ENCODE measurements at places on chromosomes 5 and 9.

GRCh38 chr9:83596899-83597504, 25.9 kb upstream of the IDNK start:
- no peak for DNase-seq

GRCh38 chr5:31536873-31537272, 4.8 kb downstream of the C5orf22 start:
- DNase-seq: no peak

- no peak for DNase-seq
Observed at GRCh38 chr9:136587145-136587943, 41.5 kb upstream of the NOTCH1 start.

DNA sequence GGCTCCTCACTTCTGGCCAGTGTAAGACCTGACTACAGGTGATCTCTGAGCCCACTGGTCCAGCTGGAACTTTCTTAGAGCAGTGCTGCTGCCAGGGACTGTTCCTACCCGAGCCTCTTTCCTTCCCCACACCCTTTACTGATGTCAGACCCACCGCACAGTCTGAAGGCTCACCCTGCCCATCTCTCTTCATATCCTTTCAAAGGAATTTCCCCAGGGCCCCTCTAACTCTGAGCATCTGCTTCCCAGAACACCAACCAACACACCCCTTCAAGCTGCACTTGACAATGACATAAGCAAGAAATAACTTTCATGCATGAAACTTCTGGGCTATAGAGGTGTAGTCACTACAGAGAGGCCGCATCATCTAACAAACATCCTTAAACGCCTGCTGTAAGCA, 119.6 kb downstream of the GABBR2 start:
- no peak for DNase-seq

DNA sequence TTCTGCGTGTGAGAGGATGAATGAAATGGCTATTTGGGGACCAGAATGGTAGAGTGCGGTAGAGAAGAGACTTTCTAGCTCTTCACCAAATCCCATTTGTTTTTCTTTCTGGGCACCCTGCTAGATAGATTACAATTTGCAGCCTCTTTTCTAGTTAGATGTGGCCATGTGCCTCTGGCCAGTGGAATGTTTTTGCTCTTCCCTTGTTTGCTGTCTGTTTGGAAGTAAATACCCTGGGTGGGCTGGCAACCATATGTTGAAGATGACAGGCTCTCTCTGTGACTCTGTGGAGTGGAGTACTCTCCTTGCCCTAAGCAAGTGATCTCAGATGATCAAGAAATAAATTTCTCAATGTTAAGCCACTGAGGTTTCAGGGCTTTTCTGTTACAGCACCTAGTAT, 12.9 kb downstream of the GNG10 start:
- DNase-seq: no peak

DNA sequence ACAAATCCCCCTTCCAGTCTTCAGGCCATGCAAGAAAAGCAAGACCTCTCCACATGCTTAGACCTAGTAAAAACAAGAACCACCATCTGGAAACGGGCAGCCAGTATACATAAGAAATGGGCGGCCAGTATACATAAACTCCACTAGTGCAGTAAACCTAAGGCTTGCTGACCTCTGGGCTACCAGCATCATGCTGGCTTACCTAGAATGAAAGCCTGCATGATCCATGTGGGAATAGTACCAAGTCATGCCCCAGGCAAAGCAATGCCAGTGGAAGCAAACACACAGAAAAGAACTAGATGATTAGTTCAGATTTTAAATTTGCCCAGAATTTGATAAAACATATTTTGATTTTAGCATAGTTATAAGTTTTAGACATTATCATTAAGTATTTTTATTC, 1346.4 kb downstream of the EFNA5 start:
- DNase-seq: no peak

DNA sequence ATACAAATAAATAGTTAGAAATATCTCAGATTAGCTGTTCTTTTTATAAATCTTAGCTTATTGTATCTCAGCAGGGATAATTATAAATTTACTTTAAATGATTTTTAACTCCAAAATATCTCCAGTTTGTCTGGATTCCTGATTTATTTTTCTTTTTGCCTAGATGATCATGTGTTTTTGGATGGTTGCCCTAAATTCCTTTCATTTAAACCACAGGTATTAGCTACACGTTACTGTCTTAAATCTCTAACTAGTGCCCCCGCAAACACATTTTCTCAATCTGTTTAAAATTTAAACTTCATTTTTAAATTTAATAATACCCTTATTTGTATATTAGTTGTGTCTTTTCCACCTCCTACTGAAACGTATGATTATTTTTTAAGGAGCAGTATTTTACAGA, 5.6 kb downstream of the FER start:
- DNase-seq: no peak

- DNase-seq: no peak
Observed at GRCh38 chr9:8961186-8961851, 1161.7 kb upstream of the DMAC1 start.

- no peak for DNase-seq
Observed at GRCh38 chr9:84187090-84187489, 153.5 kb downstream of the SLC28A3 start.

- no peak for DNase-seq
Observed at GRCh38 chr9:82539856-82540579, 522.9 kb downstream of the RASEF start.

DNA sequence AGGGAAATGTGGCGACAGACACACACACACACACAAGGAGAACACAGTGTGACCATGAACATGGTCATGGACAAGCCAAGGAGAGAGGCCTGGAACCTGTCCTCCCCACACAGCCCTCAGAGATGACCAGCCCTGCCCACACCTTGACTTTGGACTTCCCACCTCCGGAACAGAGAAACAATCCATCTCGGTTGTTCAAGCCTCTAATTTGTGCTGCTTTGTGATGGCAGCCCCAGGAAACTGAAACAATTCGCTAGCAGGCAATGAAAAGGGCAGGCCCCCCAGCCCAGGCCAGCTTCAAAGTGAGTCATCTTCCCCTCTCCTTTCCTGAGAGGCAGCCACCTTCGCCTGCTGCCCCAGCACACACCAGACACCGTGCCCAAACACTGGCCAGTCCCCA, 47.7 kb downstream of the NSUN2 start:
- no peak for DNase-seq

DNA sequence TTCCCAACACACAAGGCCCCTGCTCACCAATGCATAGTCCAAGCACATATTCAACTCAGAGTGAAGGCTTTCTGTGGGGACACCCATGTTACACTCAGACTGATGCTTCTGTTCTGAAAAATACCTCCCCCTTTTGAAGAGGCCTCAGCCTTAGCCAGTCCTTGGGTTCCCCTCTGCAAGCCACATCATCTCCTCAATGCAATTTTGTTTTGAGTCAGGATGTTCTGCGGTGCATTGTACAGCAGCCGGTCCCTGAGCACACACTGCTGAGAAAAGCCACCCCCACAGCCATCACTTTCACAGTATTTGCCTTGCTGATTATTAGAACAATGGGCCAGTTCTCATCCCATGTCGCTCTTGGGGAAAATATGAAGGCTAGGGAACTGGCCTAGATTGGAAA, 241.2 kb downstream of the FAM114A2 start:
- DNase-seq: no peak

DNA sequence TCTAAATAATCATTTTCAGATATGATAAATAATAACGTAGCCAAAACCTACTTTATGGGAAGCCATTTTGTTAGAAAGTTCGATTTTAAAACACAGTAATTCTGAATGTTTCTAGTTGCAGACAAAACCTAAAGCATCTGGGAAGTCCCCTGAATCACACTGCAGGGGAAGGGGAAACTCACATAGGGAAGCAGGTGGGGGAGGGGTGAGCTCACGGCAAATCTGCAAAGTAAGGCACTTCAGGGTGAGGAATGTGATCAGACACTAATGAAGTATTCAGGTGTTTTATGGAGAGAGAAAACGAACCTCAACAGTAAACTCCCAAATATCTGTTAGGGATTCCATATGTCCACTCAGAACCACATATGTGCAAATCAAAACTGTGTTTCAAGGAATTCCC, 70.7 kb downstream of the EPB41L4A start:
- DNase-seq: no peak

GRCh38 chr9:91885746-91886413, 64.1 kb downstream of the ROR2 start:
- no peak for DNase-seq

DNA sequence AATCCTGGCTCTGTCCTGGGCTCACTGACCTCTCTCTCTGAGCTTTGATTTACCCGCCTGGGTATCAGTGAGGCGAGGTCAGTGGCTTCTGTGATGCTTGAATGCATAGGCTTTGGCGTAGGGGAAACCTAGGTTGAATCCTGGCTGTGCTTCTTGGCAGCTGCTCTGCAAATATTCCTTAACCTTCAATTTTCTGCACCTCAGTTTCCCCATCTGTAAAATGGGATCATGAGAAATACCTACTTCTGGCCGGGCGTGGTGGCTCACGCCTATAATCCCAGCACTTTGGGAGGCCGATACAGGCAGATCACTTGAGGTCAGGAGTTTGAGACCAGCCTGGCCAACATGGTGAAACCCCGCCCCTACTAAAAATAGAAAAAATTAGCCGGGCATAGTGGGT, 7.2 kb downstream of the FGF18 start:
- DNase-seq: no peak

GRCh38 chr5:36944607-36945225, 68.1 kb downstream of the NIPBL start:
- no peak for DNase-seq

DNA sequence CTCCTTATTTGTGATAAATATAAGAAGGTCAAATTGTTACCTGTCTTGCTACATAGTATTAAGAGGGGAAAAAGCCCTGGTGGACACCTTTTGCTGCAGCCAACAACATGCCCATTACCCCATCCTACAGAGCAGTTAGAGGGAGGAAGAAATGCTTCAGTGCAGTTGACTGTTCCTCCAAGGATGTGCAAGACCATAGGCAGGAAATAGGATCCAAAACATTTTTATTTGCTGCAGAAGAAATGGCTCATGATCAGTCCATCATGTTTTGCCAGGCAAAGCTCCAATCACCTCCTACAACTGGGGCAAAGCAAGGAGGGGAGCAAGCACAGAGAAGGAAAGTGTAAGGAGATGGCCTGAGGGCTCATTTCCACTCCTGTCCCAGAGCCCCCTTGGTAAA, 399.1 kb upstream of the PIK3R1 start:
- no peak for DNase-seq

DNA sequence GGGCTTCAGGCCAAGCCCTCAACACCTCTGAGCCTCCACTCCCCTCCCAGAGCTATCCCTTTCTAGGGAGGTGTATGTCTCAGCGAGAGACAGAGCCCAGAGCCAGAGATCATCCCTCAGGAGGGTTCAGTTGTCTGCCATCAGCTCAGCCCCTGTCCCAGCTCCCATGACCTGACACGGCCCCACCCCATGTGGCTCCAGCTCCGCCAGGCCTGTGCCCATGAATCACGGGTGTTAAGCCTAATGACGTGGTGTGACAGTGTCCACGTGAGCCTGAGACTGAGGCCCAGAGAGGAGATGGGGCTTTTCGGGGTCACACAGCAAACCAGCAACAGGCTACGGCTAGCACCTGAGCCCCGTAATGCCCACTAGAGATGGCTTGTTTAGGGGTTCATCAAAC, 60.9 kb upstream of the ORM1 start:
- DNase-seq: no peak

DNA sequence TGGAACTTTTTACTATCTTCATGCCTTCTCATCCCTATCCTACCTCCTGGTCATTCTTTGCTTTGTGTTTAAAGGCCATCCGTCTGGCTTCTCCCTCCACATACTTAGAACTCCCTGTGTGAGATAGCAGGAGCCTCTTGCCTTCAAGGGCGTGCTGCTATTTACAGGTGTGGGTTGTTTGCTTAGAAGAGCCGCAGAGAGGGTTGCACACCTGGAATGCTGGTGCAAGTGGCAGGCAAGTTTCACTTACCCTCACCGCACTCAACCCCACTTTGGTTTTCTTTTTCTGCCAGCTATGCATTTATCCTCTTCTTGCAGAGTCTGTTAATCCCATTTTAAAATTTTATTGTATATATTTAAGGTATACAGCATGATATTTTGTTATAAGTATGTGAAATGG, 12.6 kb downstream of the SKP2 start:
- no peak for DNase-seq

DNA sequence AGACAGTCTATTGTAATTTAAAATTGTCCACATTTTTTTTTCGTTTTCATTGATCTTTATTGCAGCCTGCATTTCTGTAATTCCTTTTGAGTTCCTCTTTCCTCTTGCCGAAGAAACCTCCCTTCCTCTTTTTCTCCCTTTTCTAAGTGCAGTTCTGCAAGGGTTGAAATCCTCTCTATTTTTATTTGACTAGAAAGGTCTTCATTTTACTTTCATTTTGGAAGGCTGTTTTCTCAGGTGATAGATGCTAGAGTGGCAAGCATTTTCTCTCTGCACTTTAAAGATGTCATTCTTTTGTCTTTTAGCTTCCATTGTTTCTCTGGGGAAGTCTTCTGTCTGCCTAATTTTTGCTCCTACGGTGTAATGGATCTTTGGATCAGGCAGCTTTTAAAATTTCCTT, 248.5 kb downstream of the SMARCA2 start:
- DNase-seq: no peak

DNA sequence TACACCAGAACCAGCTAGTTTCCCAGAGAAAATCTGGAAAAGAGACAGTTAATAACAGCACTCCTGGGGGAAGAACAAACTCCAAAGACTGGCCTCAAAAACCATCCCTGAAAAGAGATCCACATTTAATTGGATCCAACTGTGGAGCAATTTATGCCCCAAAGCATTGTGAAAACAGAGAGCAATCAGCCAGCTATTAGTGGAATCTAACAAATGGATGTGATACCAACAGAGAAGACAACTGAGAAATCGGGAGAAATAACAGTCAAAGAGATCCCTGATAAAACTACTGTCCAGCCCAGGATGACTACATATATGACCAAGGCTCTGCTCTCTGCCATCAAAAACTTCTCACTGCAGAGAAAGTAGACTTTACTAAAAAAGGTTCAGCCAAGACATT, 40.5 kb upstream of the TRIO start:
- DNase-seq: no peak

GRCh38 chr9:126819482-126819881, 14.6 kb downstream of the ZBTB43 start:
- DNase-seq: no peak

DNA sequence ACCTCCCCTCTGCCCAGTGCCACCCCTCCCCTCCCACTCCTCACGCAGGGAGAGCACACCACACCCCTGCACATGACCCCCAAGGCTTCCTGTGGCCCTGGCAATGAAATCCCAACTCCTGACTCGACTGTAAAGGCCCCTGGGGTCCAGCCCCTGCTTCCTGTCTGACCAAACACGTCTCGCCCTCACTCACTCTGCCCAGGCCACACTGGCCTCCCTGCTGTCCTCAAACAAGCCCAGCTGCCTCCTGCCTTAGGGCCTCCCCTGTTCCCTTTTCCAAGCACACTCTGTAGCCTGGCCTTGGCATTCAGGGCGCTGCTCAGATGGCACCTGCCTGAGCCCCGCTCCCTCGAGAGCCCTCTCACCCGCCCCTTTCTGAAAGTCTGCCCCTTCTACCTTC, 42.4 kb downstream of the HK3 start:
- DNase-seq: no peak

GRCh38 chr9:94912700-94913249, 186.3 kb downstream of the AOPEP start:
- no peak for DNase-seq

- no peak for DNase-seq
Observed at GRCh38 chr5:144086295-144086694, 84.2 kb downstream of the YIPF5 start.
